H9 (cell line): ENCODE measurements at places on chromosomes 13 and 19.

GRCh38 chr19:19654441-19654840 is 9.0 kb downstream of the ATP13A1 start:
- DNase-seq, result no peak

- no peak for DNase-seq
These were observed 26.9 kb downstream of the RAP2A start for GRCh38 chr13:97460853-97461252.

GRCh38 chr13:86909318-86909717 is 761.9 kb upstream of the SLITRK5 start:
- DNase-seq, result no peak

- no peak for DNase-seq
These were observed 7.1 kb downstream of the ARGLU1 start for GRCh38 chr13:106560821-106561220.

GRCh38 chr19:10206226-10206885 is 11.6 kb upstream of the DNMT1 start:
- no peak for DNase-seq

DNA sequence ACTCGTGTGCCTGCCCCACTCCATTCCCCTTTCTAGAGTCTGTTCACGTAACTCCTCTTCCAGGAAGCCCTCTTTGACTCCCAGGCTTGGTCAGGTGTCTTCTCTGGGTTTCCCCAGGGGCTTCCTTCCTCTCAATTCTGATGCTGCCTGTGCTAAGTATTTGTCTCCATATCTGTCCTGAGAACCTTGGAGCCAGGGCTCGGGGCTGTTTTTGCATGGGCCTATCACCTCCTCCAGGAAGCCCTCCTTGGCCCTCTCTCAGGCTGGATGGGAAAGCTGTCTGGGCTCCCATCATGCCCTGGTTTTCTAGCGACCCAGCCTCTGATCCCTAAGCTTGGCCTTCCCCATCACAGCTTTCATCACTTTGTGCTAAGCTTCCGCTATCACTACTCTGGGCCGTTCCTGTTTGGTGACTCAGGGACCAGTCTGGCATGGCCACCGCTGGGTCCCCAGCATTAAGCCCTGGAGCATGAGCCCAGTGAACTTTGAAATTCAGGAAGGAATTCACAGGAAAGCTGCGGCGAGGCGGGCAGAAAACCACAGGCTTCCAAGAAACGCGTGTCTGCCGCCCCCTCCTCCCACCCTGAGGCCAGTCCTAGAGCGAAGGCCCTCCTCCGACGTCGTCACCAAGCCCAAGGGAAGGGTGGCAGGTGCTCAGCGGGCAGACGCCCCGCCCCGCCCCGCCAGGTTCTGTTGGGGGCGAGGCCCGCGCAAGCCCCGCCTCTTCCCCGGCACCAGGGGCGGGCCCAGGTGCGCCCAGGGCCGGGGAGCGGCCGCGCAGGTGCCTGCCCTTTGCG is 486 bp upstream of the SPINT2 start:
- peak; percentile 97 for DNase-seq

DNA sequence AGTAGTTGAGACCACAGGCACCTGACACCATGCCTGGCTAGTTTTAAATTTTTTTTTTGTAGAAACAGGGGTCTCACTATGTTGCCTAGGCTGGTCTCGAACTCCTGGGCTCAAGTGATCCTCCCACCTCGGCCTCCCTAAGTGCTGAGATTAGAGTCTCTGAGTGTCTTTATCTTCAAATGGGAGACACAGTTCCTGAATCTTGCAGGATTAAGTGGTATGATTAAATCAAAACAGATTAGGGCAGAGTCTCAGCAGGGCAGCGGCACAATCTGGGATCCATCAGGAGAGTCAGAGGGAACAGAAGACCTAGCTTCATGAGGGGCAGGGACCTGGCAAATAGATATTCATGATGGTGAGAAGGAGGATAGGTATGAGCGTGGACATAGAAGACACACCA is 953 bp downstream of the RLN3 start:
- no peak for DNase-seq

DNA sequence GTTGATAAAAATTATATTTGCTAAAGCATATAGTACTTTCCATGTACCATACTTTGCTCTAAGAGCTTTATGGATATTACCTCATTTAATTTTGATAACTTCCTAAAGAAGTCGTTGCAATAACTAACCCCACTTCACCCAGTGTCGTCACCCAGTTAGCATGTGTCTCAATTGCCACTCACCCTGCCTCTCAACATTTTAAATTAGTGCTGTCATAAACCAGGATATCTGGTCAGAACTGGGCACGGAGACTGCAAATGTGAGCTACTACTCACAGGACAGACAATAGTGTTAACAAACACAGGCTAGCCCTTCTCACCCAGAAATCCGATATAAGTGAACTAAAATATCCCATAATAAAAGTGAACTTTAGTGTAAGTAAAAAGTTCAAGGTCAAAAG is 430.6 kb downstream of the KLF12 start:
- DNase-seq, result no peak

DNA sequence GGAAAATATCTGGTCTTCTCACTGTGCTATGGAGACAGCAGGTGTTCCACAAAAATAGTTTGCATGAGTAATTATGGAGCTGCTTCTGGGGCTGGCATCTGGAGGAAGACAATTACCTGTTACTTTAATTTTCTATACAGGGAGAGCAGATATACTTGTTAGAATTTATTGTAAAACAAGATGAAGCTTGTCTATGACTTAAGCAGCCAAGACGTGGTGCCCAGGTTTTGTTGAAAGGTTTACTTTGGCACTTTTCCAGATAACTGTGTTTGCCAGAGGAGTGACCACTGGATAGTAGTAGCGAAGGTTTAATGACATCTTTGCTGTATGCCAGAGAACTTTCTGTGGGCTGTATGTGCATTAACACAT is 134.5 kb upstream of the KL start:
- DNase-seq, result no peak

GRCh38 chr13:106361621-106362020 is 173.8 kb downstream of the EFNB2 start:
- DNase-seq, result no peak

DNA sequence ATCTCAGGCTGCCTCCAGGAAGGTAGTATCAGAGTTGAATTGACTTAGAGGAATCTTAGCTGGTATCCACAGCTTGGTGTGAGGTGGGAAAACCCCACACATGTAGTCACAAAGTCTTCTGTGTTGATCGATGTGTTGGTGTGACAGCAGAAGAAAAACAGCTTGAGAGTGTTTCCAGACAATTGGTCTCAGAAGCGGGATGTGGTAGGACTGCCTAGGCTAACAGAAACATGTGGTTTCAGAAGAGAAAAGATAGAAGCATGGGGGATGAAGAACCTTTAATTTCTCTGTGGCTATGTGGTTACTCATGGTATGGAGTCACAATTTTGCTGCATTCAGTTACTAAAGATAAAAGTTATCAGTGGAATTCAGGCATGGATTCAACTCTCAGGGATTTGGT is 134.7 kb upstream of the SLITRK5 start:
- DNase-seq, result no peak

- no peak for DNase-seq
These were observed 6.6 kb upstream of the RFX2 start for GRCh38 chr19:6116749-6117430.

DNA sequence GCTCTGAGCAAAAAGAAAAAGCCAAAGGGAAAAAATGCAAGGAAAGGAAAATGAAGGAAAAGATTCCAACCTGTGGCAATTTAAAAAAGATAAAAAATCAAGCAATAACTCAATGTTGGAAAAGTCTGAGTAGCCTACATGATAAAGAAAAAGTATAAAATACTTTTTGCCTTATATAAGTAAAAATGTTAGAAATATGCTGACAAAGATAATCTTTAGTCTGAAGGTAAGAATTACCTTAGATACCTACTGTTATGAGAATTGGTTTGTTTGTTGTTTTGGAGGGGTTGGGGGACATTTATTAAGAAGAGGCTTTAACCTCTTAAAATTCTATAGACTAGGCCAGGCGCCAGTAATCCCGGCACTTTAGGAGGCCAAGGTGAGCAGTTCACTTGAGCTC is 29.7 kb upstream of the CPB2 start:
- no peak for DNase-seq

- DNase-seq, result no peak
These were observed 3.4 kb downstream of the FGF22 start for GRCh38 chr19:642767-643727.

- no peak for DNase-seq
These were observed 302.8 kb downstream of the MYO16 start for GRCh38 chr13:108932196-108932595.

GRCh38 chr13:97809576-97809975 is 143.9 kb upstream of the IPO5 start:
- no peak for DNase-seq

DNA sequence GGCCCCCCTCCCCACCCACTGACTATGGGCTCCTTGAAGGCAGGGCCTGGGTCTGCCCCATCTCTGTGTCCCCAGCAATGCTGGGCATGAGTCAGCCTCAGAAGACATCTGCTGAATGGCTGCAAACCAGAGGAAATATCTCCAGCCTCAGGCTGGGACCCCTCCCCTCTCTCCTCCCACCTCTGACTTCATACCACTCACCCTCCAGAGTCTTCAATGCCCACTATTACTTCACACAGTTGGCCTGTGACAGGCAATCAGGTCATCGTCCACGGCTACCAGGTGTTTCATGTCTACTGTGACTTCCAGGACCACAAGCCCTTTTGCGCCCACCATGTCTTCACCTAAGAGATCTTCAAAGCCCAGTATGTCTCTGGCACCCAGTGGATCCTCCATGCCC is at the start of gene SRRM5:
SRRM5 (plus strand) TSS at position 301 of the 400 bp plus-strand sequence; CDS start at position 335, 34 bp downstream.
- DNase-seq, result no peak

DNA sequence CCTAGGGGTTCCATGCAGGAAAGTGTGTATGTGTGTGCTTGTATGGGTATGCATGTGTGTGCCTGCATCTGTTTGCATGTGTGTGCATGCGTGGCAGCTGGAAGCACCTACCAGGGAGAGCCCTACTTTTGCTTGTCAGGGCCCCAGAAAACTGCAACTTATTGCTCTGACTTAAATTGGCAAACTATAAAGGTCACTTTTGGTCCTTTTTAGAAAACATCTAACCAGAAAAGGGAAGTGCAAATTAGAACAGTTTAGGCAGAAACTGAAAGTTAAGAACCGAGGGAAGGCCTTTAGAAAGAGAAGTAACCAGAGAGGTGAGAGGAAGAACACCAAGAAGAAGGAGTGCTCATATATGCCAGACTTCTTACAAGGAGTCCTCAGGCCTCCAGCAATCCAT is 32.5 kb downstream of the DLEU7 start:
- no peak for DNase-seq

GRCh38 chr13:83881917-83882605 is at the start of gene SLITRK1:
Gene SLITRK1 (minus strand): TSS chr13:83882474. CDS start chr13:83881507, 967 bp downstream.
- DNase-seq, result peak; percentile 91

- DNase-seq, result no peak
These were observed 2275.0 kb upstream of the PCDH20 start for GRCh38 chr13:63690672-63691071.

DNA sequence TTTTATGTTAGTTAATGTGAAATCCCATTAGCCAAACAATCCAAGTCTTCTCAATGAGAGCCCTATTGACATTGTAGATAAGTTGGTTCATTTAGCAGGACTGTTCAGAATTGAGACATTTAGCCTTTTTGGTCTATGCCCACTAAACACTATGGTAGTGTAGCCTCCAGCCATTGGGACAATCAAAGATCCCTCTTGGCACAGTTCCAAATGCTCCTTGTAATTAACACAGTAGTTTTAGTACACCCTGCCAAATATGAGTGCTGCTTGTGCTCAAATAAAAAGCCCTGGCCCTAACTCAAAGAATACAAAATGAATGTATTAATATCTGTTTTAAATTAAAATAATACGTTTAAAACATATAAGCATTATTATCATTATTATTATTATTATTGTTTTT is 15.4 kb upstream of the FAM216B start:
- DNase-seq, result no peak

DNA sequence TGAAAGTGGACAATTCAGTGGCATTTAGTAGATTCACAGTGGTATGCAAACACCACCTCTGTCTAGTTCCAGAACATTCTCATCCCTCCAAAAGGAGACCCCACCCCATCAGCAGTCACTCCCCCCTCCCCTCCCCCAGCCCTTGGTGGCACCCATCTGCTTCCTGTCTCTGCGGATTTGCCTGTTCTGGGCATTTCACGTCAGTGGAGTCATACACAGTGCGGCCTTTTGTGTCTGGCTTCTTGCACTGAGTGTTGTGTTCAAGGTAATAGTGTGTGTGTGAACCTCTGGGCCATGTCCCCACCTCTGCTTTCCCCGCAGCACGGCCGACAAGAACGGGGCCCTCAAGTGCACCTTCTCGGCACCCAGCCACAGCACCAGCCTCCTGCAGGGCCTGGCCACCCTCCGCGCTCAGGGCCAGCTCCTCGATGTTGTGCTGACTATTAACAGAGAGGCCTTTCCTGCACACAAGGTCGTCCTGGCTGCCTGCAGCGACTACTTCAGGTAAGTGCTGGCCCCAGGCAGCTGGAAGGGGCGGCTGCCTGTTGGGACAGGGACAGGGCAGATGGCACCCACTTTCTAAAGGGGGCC is 19.4 kb upstream of the CRTC1 start:
- no peak for DNase-seq

- no peak for DNase-seq
These were observed 7.9 kb upstream of the DPY19L3 start for GRCh38 chr19:32397671-32398101.

DNA sequence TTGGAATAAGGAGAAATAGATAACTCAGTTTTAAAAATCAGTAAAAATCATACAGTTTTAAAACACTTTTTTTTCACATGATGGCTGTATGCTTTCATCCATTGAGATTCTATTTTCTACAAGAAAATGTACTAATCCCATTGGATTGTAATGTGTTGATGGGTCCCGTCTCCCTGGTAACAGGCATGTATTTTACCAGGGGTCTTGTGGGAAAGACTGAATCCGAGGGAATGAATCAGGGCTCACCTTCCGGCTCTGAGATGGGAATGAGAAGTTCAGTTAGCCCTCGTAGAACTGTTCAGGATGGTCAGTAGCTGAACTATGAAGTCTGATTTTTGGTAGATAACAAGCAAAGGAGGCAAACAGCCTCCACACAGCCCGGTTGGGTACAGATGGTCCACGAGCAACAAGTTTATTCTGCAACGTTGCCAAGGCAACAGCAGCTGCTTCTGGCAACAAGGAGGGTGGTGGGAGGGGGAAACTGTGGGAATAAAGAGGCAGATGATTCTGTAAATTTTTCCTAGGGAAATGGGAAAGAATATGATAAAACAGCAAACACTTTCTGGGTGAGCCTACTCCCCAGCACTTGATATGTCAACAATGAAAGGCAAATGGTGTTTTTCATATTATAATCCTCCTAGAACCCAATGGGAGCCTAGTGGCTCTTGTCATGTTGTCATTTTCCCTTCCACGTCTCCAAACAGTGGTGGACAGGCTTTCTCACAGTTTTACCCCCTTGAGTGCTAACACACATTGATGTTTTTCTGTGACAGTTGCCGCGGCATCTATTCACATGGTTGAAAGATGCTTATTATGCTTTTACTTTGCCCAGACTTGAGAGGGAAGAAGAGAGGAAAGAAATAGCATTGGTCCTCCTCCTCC is 12.4 kb upstream of the SIAH3 start:
- no peak for DNase-seq

- DNase-seq, result peak; percentile 97
These were observed 890 bp upstream of the ZNF611 start for GRCh38 chr19:52735734-52736133.
